ENCODE measurements at places on chromosomes 5 and 9. TPM values are rescaled to one million over a fixed set of nuclear protein-coding genes. Genes with fewer than 3 reads are reported as not detected.

The OSMR gene
- 28.0 TPM for total RNA-seq

The MROH2B gene
- not detected for total RNA-seq

The KCNN2 gene
- 10.3 TPM for total RNA-seq

The TMEM215 gene
- under 0.01 TPM for total RNA-seq

The COL15A1 gene
- 0.46 TPM for total RNA-seq

The LRRC19 gene
- not detected for total RNA-seq

The TSSK1B gene
- not detected for total RNA-seq

The C7 gene
- total RNA-seq = not detected

The SPDL1 gene
- total RNA-seq = 30.2 TPM

The C5orf46 gene
- not detected for total RNA-seq

The SELENOP gene
- total RNA-seq = 1.5 TPM

The HMGXB3 gene
- 73.7 TPM for total RNA-seq

The S1PR3 gene
- total RNA-seq = 1.9 TPM

The PLCXD3 gene
- not detected for total RNA-seq

Data from melanocyte of skin (primary cell).